ENCODE measurements at places on chromosomes 7 and 10.
A peak's percentile ranks its signal among the peaks of the same experiment; 100 is the strongest.

- peak; percentile 23 for DNase-seq
Observed at GRCh38 chr10:101331956-101332355, 22.0 kb upstream of the BTRC start.

DNA sequence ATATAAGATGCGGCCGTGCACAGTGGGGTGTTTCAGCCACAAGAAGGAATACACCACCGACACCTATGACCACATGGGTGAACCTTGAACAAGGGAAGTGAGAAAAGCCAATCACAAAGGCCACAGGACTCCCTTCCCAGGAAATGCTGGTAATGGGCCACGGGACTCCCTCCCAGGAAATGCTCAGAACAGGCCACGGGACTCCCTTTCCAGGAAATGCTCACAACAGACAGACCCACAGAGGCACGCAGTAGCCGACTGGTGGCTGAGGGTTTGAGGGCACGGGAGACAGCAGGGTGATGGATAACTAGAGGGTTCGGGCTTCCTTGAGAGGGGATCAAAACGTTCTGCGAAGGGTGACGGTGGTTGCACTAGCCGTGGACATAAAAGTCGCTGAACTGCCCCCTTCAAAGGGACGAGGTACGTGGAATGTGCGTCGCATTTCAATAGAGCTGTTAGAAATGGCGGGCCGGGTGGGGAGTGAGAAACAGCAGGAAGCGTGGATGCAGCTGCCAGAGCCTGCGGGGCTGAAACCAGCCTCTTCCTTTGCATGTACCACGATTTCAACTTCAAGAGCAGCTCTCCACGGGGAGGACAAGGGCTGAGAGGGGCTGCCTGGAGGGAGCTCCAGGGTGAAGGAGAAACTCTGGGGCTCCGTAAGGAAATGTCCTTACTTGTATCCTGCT lies 274.0 kb downstream of the ELFN1 start:
- no peak for DNase-seq

- DNase-seq = no peak
Observed at GRCh38 chr10:10777279-10777678, 240.4 kb upstream of the CELF2 start.

- DNase-seq = no peak
Observed at GRCh38 chr10:58019863-58020537, 247.7 kb downstream of the IPMK start.

GRCh38 chr7:18505870-18506460 lies 10.4 kb downstream of the HDAC9 start:
- DNase-seq = peak; percentile 44

- no peak for DNase-seq
Observed at GRCh38 chr7:157791261-157791660, 454.5 kb downstream of the DNAJB6 start.

- no peak for DNase-seq
Observed at GRCh38 chr10:98300526-98301229, 32.7 kb upstream of the LOXL4 start.

- DNase-seq = peak; percentile 83
Observed at GRCh38 chr10:58952747-58953466, 223.5 kb upstream of the PHYHIPL start.

DNA sequence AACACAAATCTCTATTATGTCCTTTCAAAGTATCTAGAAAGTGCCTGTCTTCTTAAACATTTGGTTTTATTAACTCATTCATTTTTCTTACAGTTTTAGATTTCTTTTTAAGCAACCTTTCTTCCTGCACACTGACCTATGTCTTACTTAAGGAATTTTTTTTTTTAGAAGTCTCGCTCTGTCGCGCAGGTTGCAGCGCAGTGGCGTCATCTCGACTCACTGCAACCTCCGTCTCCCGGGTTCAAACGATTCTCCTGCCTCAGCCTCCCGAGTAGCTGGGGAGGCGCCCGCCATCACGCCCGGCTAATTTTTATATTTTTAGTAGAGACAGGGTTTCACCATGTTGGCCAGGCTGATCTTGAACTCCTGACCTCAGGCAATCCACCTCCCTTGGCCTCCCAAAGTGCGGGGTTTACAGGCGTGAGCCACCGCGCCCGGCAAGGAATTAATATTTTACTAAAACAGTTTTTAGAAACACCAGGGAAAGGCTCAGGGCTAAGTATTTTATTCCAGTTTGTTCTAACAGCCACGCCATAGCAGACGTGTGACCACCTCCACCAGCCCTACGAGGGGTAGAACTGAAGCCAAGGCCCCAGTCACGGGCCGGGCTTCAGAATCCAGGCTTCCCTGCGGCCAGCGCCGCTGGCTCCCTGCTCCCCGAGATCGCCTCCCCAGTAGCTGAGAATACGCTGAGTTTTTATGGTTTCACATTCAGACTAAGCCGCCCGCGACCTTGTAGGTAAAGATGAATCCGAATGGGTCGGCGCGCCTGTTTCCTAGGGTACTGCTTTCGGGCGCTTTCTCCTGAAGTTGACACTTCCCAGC lies 941 bp upstream of the LUC7L2 start:
- no peak for DNase-seq

DNA sequence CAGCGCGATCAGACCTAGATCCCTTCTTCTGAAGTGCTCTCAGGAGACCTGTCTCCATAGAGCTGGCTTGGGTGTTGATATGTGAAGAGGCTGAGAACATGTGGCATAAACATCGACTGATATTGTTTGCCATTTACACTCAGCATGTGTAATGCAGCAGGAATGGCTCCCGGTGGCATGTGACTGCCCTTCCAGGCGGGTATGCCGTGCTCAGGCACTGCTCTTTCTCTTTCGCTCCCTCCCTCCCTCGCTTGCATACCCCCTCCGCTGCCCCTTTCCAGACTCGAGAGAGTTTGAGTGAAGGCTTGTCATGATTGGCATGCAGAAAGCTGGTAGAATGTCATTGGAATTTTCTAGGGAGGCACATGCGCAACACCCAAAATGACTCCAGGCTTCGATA lies 107.3 kb upstream of the PDCD4 start:
- DNase-seq = peak; percentile 26

- peak; percentile 30 for DNase-seq
Observed at GRCh38 chr10:60654813-60655464, 123.3 kb upstream of the CDK1 start.

DNA sequence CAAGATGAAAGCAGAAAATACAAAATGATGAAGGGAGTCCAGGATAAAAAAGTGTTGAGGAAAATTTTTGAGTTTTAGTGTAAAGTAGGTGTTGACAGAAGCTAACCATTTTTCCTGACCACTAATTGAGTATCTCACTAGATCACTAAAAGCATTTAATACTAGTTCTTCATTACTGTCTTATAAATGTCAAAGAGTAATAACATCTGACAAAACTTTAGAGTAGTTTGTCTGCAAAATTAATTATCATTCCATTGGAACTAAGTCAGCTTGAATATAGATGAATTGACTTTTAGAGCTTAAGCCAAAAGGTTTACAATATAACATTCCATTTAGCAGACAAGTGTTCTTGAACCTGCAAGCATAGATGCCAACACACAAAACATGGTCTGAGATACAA lies 232.9 kb downstream of the FOXP2 start:
- DNase-seq = no peak

- peak; percentile 45 for DNase-seq
Observed at GRCh38 chr10:69220041-69220451, at the start of gene HKDC1. HKDC1 (plus strand) TSS chr10:69220332; CDS start chr10:69220436, 104 bp downstream.

- DNase-seq = no peak
Observed at GRCh38 chr10:30412901-30413300, 21.1 kb upstream of the MAP3K8 start.

GRCh38 chr7:114663502-114663901 lies 248.9 kb downstream of the FOXP2 start:
- DNase-seq = peak; percentile 43

- DNase-seq = peak; percentile 92
Observed at GRCh38 chr10:20593649-20594048, 303.5 kb downstream of the NEBL start.

GRCh38 chr10:32163071-32163761 lies 107.0 kb upstream of the KIF5B start:
- no peak for DNase-seq

DNA sequence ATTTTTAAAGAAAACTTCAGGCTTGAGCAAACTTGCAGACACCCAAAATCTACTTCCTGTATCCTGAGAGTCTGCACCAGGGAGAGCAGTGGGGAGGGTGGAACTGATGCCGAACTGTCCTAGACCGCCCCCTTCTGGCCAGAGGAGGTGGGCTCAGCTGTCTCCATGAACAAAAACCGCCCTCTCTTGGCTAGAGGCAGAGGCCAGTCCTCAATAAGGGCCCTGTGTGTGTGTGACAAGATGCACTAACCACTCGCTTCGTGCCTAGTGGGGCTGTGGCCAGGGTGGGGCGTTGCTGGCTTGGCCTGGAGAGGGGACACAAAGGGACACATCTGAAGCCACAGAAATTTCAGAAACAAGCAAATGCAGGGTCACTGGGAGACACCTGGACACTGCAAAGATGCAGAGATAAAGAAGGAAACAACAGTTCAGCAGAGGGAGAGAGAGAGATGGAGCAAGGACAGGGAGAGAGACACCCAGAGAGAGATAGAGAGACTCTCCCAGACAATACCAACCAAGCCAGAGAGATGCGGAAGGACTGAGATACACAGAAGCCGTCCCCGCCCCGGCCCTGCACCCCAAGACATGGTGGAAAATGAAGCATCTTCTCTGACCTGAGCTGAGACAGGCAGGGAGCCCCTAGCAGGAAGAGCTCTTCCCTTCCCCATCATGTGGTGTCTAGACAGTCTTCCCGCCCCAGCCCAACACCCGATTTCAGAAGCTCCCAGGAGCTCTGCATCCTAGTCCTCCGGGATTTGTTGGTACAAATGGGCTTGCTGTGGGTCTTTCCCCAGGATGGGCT lies 22.7 kb upstream of the FXYD4 start:
- DNase-seq = peak; percentile 89

DNA sequence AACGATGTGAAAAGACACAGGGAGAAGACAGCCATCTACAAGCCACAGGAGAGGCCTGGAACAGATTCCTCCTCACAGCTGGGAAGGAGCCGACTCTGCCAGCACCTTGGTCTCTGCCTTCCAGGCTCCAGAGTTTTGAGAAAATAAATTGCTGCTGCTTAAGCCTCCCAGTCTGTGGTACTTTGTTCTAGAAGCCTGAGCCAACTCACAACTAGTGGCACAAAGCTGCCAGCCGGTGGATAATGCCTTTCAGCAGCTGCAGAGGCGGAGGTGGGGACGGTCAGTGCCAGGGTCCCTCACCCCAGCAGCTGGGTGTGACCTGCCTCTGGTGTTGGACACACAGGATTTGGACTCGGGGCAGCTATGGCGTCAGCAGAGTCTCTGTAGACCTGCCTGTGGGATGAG lies 255.4 kb upstream of the PITRM1 start:
- no peak for DNase-seq

DNA sequence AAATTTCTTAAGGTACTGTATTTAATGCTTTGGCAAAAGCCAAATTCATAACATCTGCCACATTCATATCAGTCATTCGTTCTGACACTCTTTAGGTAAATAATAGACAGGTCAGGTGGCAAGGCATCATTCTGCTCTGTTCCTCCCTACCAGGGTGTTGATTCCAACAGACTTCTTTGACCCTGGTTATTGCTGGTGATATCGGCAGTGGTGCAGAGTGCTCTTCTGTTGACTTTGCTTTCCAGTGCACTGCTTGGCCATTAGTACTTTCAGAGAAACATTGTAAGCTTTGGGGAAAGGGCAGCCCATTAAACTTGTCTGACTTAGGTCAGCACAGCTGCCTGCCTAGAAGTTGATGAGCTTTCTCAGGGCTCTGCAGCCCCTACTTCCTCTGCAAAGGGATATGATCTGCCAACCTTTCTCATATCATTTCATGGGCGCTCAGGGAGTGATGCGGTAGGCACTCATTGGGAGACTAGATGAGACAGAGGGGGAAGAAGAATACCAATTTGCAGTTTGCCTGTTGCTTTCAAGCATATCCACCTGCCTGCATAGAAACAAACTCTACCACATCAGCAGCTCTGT lies 139.3 kb downstream of the LRRC4 start:
- no peak for DNase-seq

DNA sequence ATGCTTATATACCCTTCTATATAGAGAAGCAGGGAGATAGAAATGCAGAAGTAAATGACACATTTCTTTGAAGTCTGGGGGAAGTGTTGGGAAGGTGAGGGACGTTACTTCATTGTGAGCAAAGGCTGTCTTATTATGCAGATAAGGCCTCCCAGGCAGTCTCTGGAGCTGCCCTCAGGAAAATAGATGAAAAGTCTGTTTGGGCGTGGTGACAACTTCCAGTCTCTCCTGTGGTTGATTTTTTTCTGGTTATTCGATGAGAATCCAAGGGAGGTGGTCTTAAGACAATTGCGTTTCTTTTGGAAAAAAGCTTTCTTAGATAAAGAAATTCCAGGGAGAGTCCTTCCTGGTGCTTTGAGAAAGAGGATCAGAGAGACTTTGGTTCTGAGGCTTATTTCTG lies 84.0 kb downstream of the NEUROD6 start:
- DNase-seq = no peak

- peak; percentile 22 for DNase-seq
Observed at GRCh38 chr10:111128331-111129180, 51.7 kb downstream of the ADRA2A start.

GRCh38 chr7:70498232-70498992 lies 633.5 kb upstream of the GALNT17 start:
- peak; percentile 71 for DNase-seq
